Choroid plexus epithelial cell (primary cell): ENCODE measurements at places on chromosomes 5 and 9.

- peak; percentile 63 for DNase-seq
Measured at GRCh38 chr5:56314529-56314928, 81.4 kb upstream of the ANKRD55 start.

- DNase-seq: no peak
Measured at GRCh38 chr5:107146901-107147300, 523.8 kb downstream of the EFNA5 start.

DNA sequence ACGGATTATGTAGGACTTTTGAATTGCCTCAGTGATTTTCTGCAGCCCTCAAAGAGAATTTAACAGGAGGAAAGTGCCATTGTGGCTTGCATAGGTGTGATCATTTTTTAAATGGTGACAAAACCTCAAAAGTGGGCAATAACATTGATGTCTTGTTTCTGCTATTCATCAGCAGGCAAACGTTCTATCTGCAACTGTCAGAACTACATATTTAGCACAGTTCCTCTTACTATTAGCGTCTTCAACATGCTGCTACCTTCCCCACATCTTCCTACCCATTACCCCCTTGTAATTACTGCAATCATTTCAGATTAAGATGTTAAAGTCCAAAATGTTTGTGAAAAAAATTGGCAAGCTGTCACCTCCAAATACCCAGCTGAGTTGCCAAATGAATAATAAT, 254.6 kb downstream of the SMARCA2 start:
- no peak for DNase-seq

DNA sequence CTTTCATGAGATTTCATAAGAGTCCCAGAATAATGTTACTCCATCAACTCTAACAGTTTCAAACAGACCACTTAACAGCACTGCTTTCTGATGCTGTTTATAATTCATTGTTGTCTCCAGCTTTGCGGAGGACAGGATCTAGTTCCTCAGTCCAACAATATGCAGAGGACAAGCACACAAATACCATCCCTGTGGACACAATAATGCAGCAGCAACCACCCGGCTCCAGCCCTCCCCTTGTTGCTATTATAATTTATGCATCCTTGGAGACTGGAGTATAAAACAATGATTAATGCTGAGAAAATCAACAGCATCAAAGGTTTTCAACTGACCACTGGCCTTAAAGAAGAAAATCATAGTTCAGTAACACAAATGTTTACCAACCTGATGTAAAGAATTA, 108.3 kb downstream of the DENND1A start:
- DNase-seq: no peak

DNA sequence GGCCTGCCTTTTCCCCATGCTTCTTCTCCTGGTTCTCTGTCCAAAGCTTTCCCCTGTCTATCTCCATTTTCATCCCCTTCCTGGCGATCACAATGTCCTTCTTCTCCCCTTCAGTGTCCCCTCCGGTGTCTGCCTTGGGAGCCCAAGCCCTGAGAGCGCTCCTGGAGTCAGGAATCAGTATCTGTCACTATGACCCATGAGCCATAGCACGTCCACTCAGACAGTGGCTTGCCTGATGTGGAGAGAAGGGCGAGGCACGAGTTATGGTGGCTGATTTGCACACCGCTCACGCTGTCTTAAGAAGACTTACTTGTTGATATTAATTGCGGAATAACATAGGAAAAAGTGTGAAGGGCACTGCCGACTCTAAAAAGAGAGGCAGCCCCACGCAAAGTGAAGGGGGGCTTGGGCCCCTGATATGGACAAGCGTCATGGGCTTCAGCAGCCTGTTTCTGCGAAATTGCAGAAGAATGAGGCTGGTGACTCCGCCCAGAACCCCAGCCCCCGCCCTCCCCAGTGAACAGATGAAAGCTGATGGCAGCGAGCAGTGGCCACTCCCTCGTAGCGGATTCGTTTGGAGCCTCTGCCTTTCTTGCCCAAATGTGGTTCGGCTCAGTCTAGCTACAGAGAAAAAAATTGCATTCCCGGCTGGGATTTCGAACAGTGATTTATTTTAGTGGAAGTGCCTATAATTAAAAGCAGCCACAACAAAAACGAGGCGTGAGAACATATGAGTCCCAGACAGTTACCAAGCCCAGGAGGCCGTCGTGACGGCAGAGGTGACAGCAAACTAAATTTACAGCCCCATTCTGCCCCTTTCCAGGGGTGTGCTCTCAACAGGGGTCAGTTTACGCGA, 149.8 kb downstream of the ICE1 start:
- DNase-seq: no peak

- DNase-seq: peak; percentile 70
Measured at GRCh38 chr5:72268753-72269410, 51.2 kb downstream of the MRPS27 start.

DNA sequence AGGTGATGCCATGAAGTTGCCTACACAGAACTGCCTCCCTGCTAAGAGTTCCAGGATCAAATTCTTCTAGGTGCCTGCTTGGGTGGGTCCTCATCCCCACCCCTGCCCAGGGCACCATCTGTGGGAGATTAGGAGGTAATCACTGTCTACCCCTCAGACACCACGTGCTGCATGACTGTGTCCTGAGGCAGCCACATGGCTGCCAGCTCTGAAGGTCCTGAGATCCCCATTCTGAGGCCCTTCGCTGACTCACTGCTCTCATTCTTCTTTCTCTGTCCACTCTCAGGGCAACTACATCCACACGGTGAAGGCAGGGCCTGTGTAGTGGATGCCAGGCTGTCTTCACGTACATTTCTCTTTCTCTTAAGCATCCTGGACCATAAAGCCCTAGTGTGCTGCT, 222.9 kb upstream of the ANKRD55 start:
- DNase-seq: no peak

GRCh38 chr5:27008604-27009539, 29.5 kb downstream of the CDH9 start:
- peak; percentile 17 for DNase-seq

GRCh38 chr5:98461485-98461884, 312.0 kb upstream of the RGMB start:
- no peak for DNase-seq

GRCh38 chr9:89042984-89043383, 51.7 kb downstream of the S1PR3 start:
- no peak for DNase-seq

- no peak for DNase-seq
Measured at GRCh38 chr9:93007529-93008058, 50.9 kb upstream of the SUSD3 start.

- no peak for DNase-seq
Measured at GRCh38 chr5:149544028-149544420, 7.2 kb downstream of the CSNK1A1 start.

DNA sequence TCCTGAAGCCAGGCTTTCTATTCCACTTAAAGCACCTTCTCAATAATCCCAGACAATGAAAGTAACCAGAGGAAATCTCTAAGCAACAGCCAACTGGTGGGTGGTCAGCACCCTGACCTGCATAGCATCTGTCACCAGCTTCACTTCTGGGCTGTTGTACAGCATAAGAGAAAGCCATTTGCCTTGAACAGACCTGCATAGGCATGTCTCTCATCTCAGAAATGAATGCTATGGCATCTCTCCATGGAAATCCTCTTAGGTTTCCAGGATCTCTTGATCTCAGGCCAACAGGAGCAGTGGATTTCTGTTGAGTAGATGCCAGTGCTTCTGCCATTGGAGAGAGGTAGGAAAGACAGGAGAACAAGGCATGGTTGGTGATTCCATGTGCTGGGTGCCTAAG, 213.6 kb downstream of the GRIA1 start:
- DNase-seq: no peak

DNA sequence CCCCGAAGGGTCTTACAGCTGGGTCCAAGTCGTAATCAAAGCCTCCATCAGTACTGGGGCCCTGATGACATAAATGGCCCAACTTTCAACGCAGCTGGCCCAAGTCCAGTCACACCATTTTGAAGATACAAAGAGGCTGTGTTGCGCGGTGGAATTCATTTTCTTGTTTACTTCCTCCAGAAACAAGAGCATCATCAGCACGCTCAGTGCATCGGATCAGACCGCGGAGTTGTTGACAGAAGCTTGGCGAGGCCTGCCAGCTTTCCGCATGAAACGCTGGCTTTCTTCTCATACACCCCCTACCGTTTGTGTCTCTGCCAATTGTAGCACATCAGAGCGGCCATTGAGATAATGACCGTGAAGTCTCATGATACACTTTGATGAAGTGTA, 101.7 kb upstream of the SPATA31D4 start:
- no peak for DNase-seq

GRCh38 chr9:81225596-81225995, 463.8 kb downstream of the TLE1 start:
- no peak for DNase-seq

DNA sequence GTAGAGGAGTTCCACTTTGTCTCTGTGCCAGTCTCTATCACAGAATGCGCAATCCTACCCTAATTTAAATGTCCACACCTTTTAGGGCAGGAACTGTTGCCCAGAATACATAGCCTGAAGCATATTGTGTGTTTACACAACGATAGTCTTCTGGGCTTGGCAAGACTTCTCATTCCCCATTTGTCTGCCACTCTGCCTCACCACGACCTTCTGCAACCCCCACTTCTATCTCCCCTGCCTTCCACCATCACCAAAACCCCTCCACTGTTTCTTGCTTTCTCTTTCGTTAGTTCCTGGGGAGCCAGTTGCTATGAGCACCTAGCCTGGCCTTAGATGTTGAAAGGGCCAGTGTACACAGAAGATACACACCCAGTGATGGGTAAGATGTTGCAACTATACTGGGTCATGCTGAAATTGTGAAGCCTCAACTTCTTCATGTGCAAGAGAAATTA, 883 bp upstream of the RNF145 start:
- peak; percentile 31 for DNase-seq

DNA sequence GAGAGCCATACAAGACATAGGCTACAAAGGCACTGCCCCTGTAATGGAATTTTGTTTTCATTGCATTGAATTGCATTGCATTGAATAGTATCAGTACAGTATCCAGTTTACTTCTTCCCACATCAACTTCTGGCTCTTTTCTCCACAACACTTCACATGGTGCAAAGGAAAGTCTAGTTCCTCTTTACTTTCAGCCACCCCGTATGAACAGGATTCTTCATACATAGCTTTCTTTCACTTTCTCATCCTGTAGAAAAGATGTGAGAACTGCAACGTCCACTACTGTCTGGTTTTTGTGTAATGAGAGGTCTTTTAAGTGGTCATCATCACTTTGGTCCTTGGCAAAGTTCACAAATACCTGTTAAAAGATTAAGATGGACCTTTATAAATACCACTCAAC, 20.2 kb downstream of the NIPSNAP3B start:
- no peak for DNase-seq

DNA sequence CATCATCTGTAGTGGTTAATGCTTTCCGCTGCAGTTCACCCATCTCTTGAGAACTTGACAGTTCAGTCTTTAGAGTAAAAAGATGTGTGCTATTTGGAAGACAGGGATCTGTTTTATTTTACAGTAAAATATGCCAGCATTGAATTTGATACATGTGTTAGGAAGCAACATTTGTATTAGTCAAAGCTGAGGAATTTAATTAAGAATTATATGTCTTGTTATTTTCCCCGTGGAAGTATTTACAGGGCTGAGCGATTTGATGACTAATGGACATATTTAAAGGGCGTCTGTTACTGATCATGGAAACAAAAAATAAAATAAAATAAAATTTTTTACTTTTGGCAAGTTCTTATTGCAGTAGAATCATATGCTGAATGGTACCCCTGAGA, 101.3 kb downstream of the PAM start:
- peak; percentile 55 for DNase-seq

- DNase-seq: no peak
Measured at GRCh38 chr5:32331217-32331934, 18.6 kb upstream of the MTMR12 start.

- DNase-seq: no peak
Measured at GRCh38 chr5:44440186-44440585, 51.0 kb upstream of the FGF10 start.

- no peak for DNase-seq
Measured at GRCh38 chr5:136036293-136036911, 7.6 kb downstream of the TGFBI start.

GRCh38 chr5:149860801-149861322, 83.7 kb downstream of the PDE6A start:
- DNase-seq: peak; percentile 28

- DNase-seq: no peak
Measured at GRCh38 chr5:62306323-62306895, 403 bp downstream of the KIF2A start.

- DNase-seq: no peak
Measured at GRCh38 chr9:124013309-124014210, 2.0 kb downstream of the LHX2 start.

DNA sequence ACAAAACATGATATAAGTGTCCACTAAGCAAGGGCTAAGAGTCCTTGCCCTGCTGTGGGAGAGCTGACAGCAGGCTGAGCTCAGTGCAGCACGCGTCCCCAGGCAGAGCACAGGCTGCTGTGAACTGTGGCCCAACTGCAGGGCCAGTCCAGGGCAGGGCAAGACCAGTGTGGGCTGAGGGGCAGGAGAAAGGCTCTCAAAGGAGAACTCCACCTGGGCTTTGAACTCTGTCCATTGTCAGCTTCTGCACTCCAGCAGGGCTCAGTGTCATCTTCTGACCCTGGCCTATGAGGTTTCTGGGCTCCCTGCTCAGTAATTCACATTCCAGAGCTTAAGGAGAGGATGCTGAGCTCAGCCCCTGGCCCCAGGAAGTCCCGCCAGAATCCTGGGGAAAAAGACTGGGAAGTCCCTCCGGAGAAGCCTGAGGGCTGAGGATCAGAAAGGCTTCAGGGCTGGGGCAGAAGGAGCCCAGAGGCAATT, 37.4 kb downstream of the LHFPL2 start:
- no peak for DNase-seq

- no peak for DNase-seq
Measured at GRCh38 chr9:13089666-13090065, 189.8 kb downstream of the MPDZ start.
